Activated CD4-positive, alpha-beta T cell treated with anti-CD3 and anti-CD28 coated beads, Interleukin-2, amount 50 U/mL, for 16 hours (primary cell): ENCODE measurements at places on chromosomes 2 and 18.
A peak's percentile ranks its signal among the peaks of the same experiment; 100 is the strongest.

- no peak for DNase-seq
Measured at GRCh38 chr2:235325151-235325550, 168.7 kb upstream of the AGAP1 start.

DNA sequence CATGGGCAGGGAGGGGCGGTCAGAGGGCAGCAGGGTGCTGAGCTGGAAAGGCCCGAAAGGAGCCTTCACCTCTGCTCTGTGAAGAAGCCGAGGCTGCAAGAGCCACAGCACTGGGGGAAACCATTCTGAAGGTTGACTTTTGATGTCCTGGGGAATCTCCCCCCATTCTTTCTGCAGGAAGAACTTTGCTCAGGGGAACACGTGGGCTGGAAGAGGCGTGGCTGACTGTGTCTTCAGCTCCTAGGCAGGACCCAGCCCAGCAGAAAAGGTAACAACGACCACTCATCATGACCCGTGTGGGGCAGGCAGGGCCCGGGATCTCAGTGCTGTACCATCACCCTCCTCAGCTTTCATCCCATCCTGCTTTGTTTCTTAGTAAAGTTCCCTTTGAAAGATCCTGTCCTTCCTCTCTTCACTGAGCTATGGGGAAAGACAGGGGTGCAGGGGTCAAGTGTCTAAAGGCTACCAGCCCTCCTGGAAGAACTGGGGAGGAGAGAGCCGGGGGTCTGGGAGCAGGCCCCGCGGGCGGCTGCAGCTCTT, 312.7 kb downstream of the CELF4 start:
- DNase-seq = no peak

DNA sequence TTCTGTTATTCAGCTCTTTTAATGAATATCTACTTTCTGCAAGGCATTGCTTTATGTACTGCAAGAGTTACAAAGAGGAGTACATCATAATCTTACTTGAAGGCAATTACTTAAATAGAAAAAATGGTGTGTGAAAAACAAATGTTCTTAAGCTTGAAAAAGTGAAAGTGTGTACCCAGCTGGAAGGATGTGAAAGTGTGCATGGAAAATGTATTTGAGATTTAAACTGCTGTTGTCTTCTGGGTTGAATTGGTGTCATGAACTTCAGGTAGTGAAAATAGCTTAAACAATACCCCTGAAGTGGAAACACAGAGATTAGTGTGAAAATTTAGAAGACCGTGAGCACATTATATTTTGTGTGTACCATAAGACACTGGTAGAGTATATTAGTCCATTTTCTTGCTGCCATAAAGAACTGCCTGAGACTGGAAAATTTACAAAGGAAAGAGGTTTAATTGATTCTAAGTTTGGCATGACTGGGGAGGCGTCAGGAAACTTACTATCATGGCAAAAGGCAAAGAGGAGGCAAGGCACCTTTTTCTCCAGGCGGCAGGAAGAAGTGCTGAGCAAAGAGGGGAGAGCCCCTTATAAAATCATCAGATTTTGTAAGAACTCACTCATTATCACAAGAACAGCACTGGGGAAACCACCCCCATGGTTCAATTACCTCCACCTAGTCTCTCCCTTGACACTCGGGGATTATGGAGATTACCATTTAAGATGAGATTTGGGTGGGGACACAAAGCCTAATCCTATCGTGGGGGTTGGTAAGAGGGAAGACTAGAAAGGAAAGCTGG, 38.8 kb downstream of the SCN2A start:
- no peak for DNase-seq

DNA sequence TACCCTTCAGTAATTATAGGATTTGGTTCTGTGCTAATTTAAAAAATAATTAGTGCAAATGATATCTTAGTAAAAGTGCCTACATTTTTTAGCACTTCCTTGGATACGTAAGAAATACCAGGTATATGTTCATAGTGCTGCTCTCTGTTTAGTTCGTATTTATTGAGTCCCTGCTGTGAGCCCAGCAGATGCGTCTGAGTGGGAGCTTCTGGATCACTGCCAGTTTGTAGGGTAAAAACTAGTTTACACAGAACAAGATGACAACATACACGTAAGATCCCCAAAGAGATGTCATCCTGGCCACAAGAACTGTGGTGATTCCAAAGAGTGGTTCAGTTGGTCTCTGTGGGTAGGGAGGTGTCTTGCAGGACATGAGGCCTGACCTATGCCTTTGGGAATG, 103.2 kb downstream of the CTIF start:
- no peak for DNase-seq

DNA sequence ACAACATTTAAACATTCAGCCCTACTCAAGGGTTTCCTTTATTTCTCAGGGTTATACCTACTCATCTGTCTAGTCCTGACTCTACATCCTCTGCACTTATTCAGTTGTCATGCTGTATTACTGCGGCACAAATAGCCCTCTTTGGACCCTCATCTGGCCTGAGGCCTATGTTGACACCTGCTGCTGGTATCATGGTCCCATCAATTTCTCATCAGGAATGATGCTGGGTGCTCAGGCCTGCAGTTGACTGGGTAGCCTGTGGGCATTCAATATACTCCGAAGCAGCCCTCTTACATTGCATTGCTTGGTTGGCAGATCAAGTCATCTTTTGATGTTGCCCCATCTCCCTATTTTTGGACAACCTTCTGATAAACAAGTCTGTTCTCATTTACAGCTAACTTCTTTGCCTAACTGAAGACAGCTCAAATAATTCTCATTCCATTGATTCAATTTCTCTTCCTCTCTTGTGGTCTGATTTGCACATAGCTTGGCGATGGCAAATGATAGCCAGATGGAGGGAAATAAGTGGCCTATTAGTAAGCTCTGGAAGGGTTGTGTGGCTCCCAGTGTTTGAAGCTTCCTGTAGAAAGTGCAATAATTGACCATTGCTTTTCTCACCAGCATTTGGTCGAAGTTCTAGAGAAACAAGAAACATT, 19.1 kb upstream of the MC4R start:
- no peak for DNase-seq

- no peak for DNase-seq
Measured at GRCh38 chr2:20216130-20217025, 8.6 kb downstream of the SDC1 start.

DNA sequence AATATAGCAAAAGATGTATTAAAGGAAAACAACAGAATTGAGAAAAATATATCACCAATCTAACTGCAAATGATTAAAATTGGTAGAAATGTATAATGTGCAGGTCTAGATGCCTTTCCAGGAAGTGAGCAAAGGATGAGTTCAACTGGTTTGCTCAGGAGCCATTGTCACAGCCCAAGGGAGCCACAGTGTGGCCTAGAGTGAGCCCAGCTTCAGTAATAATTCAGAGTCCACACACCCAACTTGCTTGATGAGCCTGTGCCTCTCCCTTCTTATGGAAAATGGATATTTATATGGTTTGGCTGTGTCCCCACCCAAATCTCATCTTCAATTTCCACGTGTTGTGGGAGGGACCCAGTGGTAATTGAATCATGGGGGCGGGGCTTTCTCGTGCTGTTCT, 92.2 kb upstream of the ASAP2 start:
- DNase-seq = no peak

DNA sequence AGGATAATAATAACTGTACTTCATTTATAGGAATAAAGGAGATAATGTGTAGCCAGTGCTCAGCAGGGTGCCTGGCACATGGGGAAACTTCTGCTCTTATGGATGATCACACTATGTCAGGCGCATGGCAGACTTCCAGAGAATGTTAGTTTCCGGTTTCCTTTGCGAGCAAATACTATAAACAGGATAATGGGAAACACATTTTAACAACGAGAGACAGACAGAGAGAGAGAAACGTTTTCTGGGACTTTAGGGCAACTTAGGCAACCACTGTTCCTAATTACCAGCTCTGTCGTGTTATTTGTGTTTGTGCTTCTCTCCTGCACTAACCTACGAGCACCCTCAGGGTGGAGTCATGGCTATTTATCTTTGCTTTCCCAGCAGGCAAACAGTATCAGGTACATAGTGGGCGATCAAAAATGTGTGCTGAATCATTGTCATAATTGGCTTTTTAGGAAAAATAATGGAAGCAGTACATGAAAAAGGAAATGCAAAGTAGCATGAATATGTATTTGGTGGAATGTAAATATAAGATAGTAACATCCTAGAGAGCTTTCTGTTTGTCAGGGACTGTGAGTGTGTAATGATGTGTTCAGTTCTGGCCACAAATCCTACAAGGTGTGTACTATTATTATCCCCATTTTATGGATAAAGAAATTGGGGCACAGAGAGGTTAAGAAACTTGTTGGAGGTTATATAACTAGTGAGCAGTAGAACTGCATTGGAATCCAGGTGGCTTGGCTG, 36.8 kb upstream of the IGFBP2 start:
- no peak for DNase-seq

GRCh38 chr2:69801745-69802290, 27.6 kb upstream of the GMCL1 start:
- no peak for DNase-seq

- no peak for DNase-seq
Measured at GRCh38 chr2:45943219-45944044, 292.0 kb downstream of the PRKCE start.

DNA sequence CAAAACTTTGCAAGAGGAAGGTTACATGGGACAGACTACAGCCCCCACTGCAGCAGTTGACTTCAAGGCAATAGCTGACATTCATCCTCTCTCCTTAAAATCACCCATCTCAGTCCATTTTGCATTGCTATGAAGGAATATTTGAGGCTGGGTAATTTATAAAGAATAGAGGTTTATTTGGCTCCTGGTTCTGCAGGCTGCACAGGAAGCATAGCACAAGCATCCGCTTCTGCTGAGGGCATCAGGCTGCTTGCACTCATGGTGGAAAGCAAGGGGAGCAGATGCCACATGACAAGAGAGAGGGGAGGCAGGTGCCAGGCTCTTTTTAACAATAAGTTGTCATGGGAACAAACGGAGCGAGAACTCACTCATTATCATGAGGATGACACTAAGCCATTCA, 646.0 kb downstream of the ZEB2 start:
- no peak for DNase-seq

DNA sequence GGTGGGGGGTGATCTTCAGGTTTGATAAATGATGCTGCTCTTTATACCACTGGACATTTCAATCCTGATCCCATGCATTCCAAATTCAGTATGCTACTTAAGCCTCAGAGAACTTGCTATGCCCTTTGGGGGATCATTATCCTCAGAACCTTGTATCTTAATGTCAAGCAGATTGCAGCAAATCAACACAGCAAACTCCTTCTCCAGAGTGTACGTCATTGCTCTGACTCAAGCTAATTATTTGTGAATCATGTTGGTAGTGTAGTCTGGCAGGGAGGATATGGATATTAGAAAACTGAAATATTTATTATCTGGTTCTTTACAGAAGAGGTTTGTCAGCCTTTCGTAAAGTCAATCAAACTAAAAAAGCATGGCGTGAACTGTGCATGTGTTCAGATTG, 562.5 kb upstream of the FAM98A start:
- DNase-seq = no peak

GRCh38 chr2:228615496-228615895, 434.0 kb upstream of the SPHKAP start:
- no peak for DNase-seq

- no peak for DNase-seq
Measured at GRCh38 chr2:172095905-172096625, 6.6 kb downstream of the DLX2 start.

GRCh38 chr2:60352491-60353405, 200.7 kb downstream of the BCL11A start:
- DNase-seq = no peak

- DNase-seq = no peak
Measured at GRCh38 chr2:71559828-71560637, 106.7 kb downstream of the DYSF start.

GRCh38 chr2:3498783-3499394, 20.4 kb downstream of the ADI1 start:
- DNase-seq = no peak

GRCh38 chr2:3606028-3606369, 11.1 kb downstream of the COLEC11 start:
- no peak for DNase-seq

DNA sequence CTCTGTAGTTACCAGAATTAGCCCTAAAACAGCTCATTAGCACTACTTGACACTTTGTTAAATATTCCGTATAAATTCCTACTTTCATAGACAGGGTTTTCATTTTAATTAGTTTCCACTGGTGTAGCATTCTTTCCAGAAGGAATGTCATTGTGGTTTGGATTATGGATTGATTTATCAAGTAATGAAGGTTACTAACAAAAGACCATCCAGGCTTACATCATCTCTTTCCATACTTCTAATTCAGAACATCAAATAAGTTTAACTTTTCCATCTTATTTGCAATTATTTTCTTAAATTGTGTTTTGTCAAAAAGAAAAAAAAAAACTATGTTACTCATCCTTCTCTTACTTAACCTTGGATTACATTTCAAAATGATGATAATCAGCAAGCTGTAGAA, 231.8 kb upstream of the SPOPL start:
- DNase-seq = no peak

GRCh38 chr2:18117592-18117991, 239.1 kb downstream of the KCNS3 start:
- DNase-seq = peak; percentile 6
